ENCODE measurements at places on chromosomes 13 and 19. TPM values are rescaled to one million over a fixed set of nuclear protein-coding genes. Genes with fewer than 3 reads are reported as not detected.

- no peak overlapping the region for H3K4me3 ChIP-seq
- DNase-seq: no peak
- H3K27ac ChIP-seq: no peak overlapping the region
- no peaks in the 10 kb centered on the region for H3K4me1 ChIP-seq
- H3K27me3 ChIP-seq: 0 out of 2 replicates have a peak, but pooled peaks cover 8% of the 10 kb centered on the region
- no peaks in the 10 kb centered on the region for H3K36me3 ChIP-seq
These were observed 18.5 kb upstream of the VSTM2B start for GRCh38 chr19:29507081-29507860.

Gene WDR87
- not detected for total RNA-seq

GRCh38 chr19:27776020-27776419 is 1436.9 kb downstream of the UQCRFS1 start:
- H3K27me3 ChIP-seq: no peaks in the 10 kb centered on the region
- peaks cover 25% of the 10 kb centered on the region for H3K36me3 ChIP-seq
- H3K27ac ChIP-seq: no peak overlapping the region
- H3K4me1 ChIP-seq: no peaks in the 10 kb centered on the region

Gene KIR2DL1
- total RNA-seq: not detected

Gene ERICH4
- not detected for total RNA-seq

Gene GRIK5
- not detected for total RNA-seq

Gene KLK4
- total RNA-seq: not detected

DNA sequence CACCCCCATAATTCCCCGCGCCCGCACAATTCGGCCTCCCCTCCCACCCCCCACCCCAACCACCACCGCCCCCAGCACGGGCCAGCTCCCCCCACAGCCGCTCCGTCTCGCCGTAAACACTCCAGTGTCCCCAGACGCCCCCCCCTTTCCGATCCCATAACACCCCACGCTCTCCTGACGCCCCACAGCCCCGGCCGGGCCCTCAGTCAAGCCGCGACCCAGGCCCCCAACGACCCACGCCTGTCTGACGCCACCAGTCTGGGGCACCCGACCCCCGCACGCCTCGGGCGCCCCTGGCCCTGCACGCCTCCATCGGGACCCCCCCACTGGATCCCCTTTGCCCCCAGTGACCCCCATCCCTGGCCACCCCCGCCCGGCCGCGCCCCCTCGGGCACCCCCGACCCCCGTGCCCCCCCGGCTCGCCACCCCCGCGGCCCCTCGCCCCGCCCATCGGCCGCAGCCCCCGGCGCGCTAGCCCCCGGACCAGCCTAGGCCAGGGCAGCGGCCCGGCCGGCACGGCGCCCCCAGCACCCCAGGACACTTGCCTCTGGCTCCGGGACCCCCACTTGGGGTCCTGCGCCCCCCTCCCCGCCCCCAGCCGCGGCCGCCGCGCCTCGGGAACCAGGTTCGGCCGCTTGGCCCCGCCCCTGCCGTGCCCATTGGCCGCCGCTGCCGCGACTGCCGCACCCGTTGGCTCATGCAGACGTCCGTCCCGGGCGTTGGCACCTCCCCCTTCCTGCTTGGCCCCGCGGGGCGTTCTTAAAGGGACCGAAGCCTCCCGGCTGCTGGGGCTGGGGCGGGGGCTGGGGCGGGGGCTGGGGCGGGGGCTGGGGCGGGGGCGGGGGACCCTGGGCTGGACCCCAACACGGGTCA is at the start of gene FKBP8:
TSS of gene FKBP8 (minus strand) at position 633 of the 873 bp plus-strand sequence. CDS start 1,603 bp downstream, outside the sequence.
- no peak within 1 kb of the TSS for H3K27ac ChIP-seq
- H3K36me3 ChIP-seq: peaks cover 5% of the 10 kb centered on the region
- peak within 1 kb of the TSS; percentile 72 for H3K4me3 ChIP-seq

Gene PSG7
- total RNA-seq: not detected

Data from PC-3 (cell line).